T1000 (cell line): ENCODE measurements at places on chromosomes 3 and 15.

DNA sequence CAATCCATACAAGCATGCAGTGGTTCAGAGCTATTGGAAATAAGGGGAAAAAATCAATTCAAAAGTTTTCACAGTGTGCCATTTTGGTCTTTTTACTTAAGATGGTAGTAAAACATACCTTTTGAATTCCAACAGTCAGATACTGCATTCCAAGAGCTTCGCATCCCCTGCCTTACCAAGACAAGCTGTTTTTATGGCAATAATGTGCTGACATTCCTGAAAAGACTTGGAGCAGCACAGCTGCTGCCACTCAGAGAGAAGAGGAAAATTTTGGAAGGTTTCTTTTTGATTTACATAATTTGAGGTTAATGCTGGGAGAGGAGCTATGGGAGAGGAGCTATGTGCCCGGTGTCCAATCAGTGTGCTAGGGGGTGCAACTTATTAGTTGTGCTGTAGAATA lies 148.3 kb downstream of the FEZF2 start:
- DNase-seq: no peak

DNA sequence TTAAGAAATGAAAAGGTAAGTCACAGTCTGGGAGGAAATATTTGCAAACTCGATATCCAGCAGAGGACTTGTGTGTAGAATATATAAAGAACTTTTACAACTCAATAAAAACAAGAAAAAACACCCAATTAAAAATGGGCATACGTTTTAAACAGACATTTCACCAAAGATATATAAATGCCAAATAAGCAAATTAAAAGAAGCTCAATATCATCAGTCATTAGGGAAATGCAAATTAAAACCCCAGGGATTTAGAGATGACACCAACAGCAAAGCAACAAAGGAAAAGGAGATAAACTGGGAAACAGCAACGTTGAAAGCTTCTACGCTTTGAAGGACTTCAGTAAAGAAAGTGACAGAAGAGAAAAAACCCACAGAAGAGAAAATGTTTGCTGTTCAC lies 132.3 kb downstream of the NUP210 start:
- DNase-seq: no peak

DNA sequence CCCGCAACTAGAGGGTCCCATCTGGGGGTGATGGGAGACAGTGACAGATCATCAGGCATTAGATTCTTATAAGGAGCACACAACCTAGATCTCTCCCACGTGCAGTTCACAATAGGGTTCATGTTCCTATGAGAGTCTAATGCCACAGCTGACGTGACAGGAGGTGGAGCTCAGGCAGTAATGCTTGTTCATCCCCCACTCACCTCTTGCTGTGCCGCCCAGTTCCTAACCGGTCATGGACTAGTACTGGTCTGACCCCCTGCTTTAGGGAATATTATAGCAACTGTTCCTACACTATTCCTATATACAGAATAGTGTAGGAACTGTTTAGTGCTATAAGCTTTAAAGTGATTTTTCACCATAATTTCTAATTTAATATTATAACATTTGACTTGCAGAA lies 128.1 kb upstream of the AZI2 start:
- DNase-seq: no peak

GRCh38 chr15:57328897-57329296 lies 47.4 kb upstream of the CGNL1 start:
- no peak for DNase-seq

GRCh38 chr15:56948000-56948763 lies 29.7 kb downstream of the TCF12 start:
- no peak for DNase-seq

DNA sequence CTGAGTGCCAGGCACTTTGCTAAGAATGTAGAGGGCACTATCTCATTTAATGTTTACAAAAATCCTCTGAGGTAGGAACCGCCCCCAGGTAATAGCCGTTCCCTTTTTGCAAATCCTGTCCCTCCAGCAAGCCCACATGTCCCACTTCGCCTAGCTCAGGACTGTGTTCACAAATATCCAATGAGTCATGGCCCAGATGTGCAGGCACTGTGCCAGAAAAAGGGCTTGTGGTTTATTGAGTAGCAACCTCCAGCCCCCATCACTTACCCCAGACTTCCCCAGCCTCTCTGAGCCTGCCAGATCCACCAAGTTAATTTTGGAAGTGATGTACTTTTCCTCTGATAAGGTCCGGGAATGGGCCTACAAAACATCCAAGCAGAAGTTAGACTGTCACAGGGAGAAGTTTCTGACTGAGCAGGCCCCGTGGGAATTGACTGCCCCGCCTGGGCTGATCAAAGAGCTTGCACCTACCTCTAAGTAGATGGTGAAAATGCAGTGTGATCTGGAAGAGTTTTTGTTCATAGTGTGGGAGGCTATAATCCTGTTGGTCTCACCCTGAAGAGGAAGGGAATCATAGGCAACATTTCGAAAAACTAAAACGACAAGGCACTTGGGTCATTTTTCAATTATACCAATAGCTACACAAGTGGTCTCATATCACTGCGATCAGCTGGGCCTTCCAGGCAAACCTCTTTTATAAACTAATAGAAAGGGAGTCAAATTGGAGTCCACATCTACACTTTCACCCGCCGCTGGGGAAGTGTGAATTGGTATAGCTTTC lies 15.7 kb downstream of the KIF9 start:
- DNase-seq: peak; percentile 53

DNA sequence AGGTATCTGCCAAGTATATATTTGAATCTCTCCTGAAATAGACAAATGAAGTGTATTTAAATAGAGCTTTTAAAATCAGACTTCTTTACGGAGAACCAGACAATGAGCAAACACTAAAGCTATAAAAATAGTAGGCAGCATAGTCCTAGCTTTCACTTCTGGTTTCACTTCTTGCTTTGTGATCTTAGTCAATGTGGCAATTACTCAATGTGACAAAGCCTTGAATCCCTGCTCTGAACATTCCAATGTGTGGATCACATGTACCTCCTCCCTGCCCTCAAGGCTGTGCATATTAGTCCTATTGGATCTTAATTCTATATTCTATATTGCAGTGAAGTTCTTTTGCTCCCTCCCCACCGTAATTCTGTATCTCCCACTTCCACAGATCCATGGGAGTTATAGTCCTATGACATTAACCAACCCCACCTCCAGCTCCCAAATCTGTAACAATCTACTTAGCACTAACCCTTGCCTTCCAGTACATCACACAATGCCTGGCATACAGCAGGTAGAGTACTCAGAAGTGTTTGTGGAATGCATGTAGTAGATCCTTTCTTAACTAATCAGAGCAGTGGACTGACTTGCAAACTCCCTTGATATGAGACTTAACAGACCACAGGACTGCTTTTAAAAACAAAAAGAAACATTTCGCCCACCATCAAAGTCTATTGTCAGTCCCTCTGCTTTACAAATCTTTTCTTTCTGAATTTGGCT lies 24.3 kb upstream of the CP start:
- DNase-seq: no peak

GRCh38 chr15:42729409-42729808 lies 7.5 kb downstream of the CDAN1 start:
- DNase-seq: no peak

GRCh38 chr15:77069521-77070121 lies 1.3 kb downstream of the TSPAN3 start:
- DNase-seq: no peak

DNA sequence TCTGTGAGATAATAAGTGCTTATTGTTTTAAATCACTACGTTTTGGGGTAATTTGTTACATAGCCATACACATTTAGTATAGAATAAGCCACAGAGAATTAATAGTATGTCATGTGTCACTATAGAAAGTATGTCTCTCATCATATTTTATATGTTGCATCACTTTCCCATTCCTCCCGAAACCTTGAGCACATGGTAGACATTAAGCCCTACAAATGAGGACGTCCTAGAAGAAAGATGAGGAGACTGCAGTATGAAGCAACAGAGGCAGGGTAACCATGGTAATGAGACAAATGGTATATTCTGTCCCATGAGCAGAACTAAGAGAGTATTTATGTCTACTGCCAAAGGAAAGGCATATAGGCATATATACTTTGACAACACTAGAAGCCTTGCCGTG lies 720.2 kb downstream of the ROBO1 start:
- no peak for DNase-seq

GRCh38 chr15:69804786-69805185 lies 292.9 kb downstream of the TLE3 start:
- no peak for DNase-seq

DNA sequence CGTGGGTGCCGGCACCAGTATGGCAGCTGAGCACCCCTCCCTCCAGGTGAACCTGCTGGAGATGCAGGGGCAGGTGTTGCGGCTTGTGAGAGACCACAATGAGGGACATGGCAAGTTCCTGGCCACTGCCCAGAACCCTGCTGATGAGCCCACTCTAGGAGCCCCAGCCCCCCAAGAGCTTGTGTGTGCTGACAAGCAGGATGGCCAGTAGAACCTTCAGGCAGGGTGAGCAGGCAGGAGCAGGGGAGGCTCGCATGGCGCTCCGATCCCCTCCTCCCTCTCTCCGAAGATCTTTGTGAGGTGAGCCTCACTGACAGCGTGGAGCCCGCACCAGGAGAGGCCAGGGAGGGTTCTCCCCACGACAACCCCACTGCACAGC lies 29.8 kb downstream of the NGRN start:
- no peak for DNase-seq

GRCh38 chr15:62619526-62619925 lies 423.0 kb upstream of the TPM1 start:
- no peak for DNase-seq

DNA sequence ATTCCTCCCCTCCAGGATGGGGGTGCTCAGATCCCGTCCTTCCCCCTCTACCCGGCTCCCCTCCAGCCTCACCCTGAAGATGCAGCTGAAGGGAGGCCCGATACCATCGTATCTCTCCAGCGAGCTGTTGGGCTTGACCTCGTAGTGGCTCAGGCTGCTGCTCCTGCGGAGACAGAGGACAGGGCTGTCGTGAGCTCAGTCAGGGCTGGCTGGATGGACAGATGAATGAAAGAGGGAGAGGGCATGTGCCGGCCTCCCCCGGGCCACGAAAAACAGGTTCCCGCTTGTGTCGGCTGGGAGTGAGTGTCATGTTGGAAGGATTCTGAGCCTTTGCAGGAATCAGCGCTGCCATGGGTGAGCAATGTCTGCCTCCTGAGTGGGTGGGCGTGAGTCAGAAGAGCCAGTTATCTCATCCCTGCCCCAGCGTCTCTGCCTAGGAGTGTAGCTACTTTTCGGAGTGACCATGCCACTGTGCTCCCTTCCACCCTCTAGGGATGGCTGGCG lies 35.2 kb downstream of the FEM1B start:
- DNase-seq: no peak

DNA sequence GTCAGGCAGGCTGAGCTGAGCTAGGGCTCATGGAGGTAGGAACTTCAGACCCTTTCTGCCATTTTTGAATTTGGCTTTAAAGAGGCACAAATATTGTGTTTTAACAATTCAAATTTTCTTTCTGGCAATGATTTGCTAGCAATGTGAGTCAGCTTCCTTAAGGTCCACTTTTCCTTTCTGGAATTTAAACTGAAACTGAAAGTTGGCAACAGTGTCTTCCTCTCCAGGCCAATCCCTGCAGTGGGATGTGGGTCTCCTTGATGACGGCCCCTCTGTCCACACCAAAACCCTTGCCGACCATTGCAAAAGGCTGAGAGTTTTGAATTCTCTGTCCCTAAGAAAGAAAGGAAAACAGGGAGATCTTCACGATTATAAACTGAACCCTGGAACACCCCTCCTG lies 27.1 kb downstream of the RPSA start:
- no peak for DNase-seq

- DNase-seq: no peak
These were observed 21.8 kb upstream of the KIF23 start for GRCh38 chr15:69392352-69392751.

DNA sequence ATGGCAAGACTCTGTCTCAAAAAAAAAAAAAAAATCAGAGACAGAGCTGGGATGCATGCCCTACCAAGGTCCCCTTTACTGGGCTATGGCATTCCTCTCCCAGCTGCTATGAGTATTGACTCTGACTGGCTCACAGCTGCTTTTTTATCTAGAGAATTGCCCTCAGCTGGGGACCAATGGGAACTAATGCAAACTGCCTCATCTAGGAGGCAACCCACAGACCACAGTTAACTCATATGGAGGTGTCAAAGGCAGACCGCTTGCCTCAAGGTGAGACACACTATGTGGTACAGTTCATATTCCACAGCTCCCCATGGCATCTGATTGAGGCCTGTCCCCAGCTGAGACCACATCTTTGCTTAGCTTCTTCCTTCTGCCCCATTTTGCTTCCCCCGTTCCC lies 183.5 kb upstream of the EOMES start:
- DNase-seq: no peak

GRCh38 chr3:34140616-34141015 lies 342.2 kb downstream of the PDCD6IP start:
- no peak for DNase-seq

DNA sequence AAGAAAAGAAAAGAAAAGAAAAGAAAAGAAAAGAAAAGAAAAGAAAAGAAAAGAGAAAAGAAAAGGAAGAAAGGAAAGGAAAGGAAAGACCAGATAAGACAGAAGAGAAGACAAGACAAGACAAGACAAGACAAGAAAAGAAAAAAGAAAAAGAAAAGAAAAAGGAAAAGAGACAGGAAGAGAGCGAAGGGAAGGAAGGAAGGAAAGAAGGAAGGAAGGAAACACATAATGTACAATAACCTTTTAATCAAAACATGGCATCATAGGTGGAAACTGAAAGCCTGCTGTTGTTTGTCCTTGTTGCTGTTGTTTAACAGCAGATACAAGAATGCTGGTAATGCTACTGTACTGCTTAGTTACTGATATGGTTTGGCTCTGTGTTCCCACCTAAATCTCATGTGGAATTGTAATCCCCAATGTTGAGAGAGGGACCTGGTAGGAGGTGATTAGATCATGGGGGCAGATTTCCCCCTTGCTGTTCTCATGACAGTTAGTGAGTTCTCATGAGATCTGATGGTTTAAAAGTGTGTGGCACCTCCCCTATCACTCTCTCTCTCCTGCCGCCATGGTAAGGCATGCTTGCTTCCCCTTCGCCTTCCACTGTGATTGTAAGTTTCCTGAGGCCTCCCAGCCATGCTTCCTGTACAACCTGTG lies 67.3 kb downstream of the MCF2L2 start:
- DNase-seq: no peak

DNA sequence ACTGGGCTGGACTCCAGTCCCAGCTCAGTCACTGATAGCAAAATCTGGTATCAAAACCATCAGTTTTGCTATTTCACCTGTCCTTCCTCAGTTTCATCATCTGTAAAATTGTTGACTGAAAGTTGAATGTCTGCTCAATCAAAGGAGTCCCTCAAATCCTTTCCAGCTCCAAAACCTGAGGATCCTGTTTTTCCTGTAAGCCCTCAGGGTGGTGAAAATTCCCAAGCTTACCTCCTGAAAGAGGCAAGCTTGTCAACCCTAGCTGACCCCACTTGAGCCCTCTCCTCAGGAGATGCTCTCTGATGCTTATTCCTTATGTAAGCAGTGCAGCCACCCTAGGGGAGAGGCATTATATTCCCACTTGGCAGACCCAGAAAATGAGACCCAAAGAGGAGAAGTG lies 82.6 kb downstream of the HMG20A start:
- DNase-seq: no peak
